ENCODE measurements at places on chromosomes 1 and 21.

- DNase-seq: no peak
Measured at GRCh38 chr1:112687361-112687760, 12.9 kb downstream of the MOV10 start.

DNA sequence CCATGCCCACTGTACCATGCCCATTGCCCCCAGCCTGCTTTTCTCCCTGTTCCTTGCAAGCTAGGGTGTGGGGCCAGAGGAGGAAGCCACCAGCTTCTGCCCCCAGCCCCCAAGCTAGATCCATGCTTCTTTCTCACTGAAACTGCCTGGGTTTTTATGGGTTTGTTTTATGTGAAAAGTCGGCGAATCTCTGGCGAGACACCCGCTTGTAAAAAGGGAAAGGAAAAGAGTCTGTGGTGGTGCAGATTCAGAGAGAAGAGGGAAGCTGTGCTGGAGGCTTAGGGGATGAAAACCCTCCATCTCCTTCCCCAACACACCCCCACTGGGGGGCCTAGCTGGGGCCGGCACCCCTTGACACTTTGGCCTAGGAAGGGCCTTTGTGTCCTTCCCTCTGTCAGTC lies 26.2 kb downstream of the GRHL3 start:
- no peak for DNase-seq

- no peak for DNase-seq
Measured at GRCh38 chr21:31943561-31943960, 70.7 kb downstream of the HUNK start.

GRCh38 chr1:169484683-169485430 lies 887 bp downstream of the SLC19A2 start:
- peak; percentile 21 for DNase-seq

GRCh38 chr1:24745711-24746413 lies 615 bp downstream of the CLIC4 start:
- peak; percentile 36 for DNase-seq

GRCh38 chr1:54709547-54710292 lies 5.9 kb upstream of the TTC4 start:
- DNase-seq: no peak

GRCh38 chr1:109283748-109284600 lies 1.0 kb upstream of the PSRC1 start:
- DNase-seq: no peak

DNA sequence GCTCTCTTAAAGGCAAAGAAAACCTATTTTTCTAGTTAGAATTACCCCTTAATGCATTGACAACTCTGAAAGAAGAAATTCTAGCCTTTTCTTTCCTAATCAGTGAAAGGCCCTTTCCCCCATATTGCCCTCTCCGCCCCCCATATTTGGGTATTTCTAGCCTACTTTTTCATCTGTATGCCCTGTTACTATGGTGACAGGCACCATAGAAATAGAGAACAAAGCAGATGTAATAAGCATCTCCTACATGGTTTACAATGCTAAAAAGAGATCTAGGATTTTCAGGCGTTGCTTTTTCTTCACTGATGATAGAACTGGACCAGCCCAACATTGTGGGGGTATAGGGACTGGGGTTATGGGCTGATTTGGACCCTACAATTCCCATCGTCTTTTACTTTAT lies 14.5 kb downstream of the LRRC8B start:
- no peak for DNase-seq

- no peak for DNase-seq
Measured at GRCh38 chr21:39359382-39359781, 10.5 kb upstream of the HMGN1 start.

DNA sequence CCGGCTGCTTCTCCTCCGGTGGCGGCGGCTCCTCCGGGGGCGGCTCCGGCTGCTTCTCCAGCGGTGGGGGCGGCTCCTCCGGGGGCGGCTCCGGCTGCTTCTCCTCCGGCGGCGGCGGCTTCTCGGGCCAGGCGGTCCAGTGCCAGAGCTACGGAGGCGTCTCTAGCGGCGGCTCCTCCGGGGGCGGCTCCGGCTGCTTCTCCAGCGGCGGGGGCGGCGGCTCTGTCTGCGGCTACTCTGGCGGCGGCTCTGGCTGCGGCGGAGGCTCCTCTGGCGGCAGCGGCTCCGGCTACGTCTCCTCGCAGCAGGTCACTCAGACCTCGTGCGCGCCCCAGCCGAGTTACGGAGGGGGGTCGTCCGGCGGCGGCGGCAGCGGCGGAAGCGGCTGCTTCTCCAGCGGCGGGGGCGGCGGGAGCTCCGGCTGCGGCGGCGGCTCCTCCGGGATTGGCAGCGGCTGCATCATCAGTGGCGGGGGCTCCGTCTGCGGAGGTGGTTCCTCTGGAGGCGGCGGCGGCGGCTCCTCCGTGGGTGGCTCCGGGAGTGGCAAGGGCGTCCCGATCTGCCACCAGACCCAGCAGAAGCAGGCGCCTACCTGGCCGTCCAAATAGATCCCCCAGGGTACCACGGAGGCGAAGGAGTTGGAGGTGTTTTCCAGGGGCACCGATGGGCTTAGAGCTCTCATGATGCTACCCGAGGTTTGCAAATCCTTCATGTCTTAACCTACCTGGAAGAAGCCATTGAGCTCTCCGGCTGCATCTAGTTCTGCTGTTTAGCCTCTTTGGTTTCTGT lies 2.0 kb downstream of the LORICRIN start:
- DNase-seq: no peak

- DNase-seq: no peak
Measured at GRCh38 chr1:22550021-22550420, 13.3 kb upstream of the EPHA8 start.

GRCh38 chr1:2437617-2438016 lies 25.3 kb upstream of the PEX10 start:
- DNase-seq: no peak

DNA sequence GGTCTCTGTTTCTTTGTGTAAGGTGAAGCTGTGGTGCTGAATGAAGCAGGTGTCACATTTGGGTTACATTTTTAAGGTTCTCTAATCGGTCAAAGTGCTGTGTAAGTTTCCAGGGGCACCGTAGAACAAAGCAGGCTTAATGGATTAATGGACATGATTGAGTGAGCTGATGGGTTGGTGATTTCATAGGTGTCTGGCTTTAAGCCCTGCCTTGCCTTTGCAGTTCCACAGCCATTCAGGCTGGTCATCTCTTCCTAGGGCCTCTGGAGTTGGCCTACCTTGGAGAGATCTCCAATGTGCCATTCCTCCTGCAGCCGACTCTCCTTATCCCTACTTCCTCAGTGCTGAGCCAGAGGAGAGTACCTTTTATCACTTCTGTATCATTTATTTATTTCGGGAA lies 15.2 kb downstream of the GALNT2 start:
- DNase-seq: no peak

- DNase-seq: no peak
Measured at GRCh38 chr21:44473915-44474555, 18.7 kb downstream of the LRRC3 start.

DNA sequence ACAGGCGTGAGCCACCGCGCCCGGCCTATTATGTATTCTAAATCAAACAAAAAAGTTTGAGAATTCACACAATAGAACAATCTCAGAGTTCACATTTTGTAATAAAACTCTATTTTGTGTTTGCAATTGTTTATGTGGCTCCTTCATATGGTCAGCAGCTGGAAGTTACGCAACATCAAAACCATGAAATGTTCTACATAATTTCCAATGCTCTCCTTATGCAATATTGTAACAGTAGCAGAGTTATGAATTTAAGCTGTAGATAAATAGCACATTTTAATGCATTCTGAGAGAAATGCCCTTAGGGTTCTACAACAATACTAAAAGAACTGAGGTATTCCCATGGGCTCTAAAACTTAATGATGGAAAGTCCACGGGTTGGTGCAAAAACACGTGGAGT lies 62.3 kb upstream of the COL11A1 start:
- no peak for DNase-seq

- no peak for DNase-seq
Measured at GRCh38 chr1:164417016-164417704, 141.8 kb upstream of the PBX1 start.

GRCh38 chr21:35168735-35169134 lies 119.6 kb upstream of the RUNX1 start:
- no peak for DNase-seq

DNA sequence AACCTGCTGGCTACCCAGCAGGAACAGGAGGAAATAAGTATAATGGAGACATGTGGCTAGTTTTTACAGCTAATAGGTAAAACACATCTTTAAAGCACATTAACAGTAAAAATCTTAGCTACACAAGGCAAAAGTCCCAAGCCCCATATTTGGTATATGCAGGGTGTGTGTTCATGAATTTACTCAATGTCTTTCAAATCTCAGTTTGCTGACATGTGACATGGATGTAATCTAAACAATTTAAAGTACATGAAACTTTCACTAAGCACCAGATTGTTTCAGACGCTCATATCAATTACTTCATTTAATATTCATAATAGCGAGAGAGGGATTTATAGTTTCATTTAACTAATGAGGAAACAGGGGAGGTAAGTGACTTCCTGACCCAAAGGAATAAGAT lies 3.9 kb downstream of the TACSTD2 start:
- DNase-seq: no peak

- no peak for DNase-seq
Measured at GRCh38 chr1:61844006-61844405, 101.7 kb downstream of the PATJ start.

DNA sequence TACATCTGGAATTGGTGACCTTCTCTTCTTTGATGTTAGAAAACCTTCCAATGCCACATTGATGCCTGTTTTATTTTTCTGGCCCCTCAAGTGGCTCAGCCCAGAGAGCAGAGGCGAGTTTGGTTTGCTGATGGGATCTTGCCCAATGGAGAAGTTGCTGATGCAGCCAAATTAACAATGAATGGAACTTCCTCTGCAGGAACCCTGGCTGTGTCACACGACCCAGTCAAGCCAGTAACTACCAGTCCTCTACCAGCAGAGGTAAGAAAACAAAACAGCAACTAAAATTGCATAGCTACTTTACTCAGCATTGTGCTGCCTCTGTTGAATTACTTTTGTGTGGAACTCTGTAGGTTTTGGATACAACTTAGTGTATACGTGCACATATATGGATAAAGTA lies 97.6 kb downstream of the CC2D1B start:
- DNase-seq: no peak

- no peak for DNase-seq
Measured at GRCh38 chr1:156903328-156904091, 10.0 kb downstream of the PEAR1 start.

DNA sequence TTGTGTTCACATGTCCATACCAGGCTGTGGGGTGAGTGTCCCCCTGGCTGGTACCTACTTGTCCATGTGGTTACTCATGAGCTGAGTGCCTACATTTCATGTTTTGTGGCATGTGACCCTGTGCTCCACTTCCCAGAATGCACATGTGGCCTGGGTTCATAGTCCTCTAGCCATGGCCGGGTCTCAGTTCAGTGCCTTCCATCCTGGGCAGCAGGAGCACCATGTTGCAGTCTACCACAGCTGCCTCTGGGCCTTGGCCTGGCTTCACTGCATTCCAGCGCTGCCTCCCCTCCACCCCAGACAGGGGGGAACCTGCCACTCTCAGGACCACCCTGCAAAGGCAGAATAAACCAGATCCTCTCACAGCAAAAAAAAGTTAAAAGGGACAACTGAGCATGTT lies 5.5 kb downstream of the CEPT1 start:
- DNase-seq: no peak

GRCh38 chr1:181120924-181121323 lies 32.4 kb downstream of the IER5 start:
- DNase-seq: no peak

- DNase-seq: peak; percentile 23
Measured at GRCh38 chr1:26826261-26827105, at the start of gene ZDHHC18. Gene ZDHHC18 (plus strand): TSS chr1:26826688. CDS start chr1:26826805, 117 bp downstream.

DNA sequence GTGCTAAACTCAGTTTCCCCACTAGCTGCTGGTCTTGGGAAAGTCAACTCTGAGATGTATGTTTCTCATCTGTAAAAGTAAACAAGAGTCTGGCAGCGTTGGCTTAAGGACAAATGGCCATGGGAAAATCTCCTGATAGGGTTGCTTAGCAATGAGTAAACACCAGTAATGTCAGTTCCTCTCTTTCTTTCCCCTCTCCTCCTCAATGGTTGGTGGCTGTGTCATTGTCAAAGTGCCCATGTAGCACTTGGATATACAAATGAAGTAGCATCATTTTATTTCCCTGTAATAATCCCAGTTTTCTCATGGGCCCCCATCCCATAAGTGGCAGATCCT lies 2.2 kb upstream of the FYB2 start:
- no peak for DNase-seq

DNA sequence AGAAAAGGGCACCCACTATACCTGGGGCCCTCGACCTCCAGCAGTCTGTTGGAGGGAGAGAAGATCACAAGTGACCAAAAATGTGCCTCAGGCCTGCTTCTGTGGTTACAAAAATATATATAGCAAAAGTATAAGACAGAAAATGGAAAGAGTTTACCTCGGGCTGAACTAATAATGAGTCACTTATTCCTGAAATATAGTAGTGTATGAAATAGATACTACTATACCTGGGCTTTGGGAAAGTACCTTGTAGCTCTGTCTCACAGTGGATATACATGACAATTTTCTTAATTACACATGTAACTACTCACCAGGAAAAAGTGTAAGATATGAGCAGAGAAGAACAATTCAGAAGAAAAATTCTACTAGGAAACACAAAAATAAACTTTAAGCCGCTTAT lies 7.3 kb upstream of the APCS start:
- no peak for DNase-seq

DNA sequence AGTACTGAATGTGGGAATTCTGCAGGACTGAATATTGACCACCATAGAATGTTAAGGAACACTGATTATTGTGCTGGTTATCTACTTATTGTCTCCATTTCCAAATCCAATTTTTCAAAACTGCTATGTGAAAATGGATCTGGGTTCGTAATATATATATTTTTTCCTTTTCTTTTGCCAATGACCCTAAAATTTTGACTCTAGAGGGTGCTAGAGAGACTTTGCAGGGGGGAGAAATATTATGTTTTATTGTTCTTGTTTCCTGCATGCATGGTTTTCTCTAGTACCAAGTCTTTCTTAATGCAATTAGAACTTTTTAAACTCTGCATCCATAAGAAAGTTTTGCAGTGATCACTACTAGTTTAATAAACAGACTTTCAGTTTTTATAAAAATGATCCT lies 1256.9 kb downstream of the BRINP3 start:
- no peak for DNase-seq

GRCh38 chr1:181541947-181542346 lies 58.6 kb downstream of the CACNA1E start:
- DNase-seq: no peak

- DNase-seq: no peak
Measured at GRCh38 chr1:121417325-121417923, 232.6 kb downstream of the SRGAP2C start.

- no peak for DNase-seq
Measured at GRCh38 chr1:113617438-113618141, 141.7 kb downstream of the PHTF1 start.

GRCh38 chr1:40251456-40251855 lies 3.7 kb downstream of the TMCO2 start:
- DNase-seq: no peak

DNA sequence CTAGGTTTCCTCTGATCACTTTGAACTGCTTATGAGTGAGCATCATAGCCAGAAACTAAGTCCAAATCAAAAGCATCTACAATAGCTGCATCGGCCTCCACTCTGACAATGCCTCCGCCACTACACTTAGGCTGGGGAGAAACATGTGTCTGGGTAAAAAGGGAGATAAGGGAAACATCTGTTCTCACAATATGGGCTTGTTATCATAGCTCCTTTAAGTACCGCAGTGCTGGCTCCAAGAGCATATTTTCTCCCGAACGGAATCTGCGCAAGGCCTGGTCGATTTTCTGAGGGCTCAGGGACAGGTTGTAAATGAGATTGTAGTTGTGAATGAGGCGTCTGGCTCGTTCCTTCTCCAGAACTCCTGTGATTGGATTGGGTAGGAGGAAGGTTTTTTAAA lies 63.9 kb upstream of the CYP2J2 start:
- no peak for DNase-seq

GRCh38 chr1:61109910-61110309 lies 27.5 kb downstream of the NFIA start:
- DNase-seq: no peak

All from RCC 7860 (cell line).